B cell (primary cell): ENCODE measurements at places on chromosomes 6 and 20.

DNA sequence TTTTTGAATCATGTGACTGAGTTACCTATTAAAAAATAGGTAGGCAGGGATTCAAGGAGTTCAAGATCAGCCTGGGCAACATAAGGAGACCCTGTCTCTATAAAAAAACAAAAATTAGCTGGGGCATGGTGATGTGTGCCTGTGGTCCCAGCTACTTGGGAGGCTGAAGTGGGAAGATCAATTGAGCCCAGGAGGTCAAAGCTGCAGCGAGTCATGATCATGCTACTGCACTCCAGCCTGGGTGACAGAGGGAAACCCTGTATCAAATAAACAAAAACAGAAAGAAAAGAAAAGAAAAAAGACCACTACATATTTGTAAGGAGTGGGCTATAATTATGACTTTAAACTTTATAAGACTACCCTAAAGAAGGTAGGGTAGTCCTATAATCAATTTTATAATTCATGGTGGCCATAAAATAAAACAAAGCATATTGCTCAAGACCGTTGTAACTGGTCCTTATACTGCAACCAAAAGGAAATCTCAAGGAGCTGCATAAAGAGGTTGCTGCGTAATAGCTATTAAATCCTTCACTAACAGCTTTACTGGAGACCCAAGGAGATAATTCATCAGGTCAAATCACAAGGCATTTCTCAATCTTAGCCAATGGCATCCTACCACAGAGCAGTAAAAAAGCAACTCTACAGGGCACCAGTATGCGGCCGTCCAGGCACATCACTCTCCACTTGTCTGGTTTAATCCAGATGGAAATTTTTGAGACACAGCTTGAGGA lies 13.5 kb downstream of the PIGU start:
- DNase-seq: no peak

DNA sequence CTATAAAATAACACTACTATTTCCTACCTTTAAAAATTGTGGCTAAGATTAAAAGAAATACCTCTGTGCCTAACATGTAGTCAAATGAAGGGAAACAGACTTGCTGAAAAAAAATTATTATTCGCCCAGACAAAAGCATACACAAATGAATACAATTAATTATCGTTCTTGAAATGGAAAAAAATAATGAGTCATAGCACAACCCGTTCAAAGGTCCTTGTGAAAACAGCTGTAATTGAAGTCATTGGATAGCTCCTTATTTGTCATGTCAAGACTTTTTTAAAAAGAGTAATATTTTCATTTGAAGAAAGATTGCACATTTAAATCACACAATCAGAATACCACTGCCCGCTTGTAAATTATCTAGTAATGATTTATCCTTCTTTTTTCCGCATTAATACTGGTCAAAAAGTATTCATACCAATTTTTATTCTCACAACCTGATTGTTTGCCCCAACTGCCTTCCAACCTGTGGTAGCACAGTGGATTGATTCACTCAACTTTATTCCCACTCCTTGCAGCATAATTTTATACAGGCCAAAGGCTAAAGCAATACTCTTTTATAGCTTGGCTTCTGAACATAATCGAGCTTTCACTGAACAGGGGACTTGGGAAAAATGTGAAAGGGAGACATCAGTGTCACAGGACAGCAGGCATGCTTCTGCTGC lies 655.2 kb upstream of the MAP3K7 start:
- no peak for DNase-seq

- DNase-seq: no peak
Measured at GRCh38 chr20:40768105-40768504, 79.1 kb upstream of the MAFB start.

- no peak for DNase-seq
Measured at GRCh38 chr20:53369871-53370270, 223.8 kb downstream of the ZNF217 start.

GRCh38 chr20:63253438-63254231 lies 628 bp downstream of the NKAIN4 start:
- DNase-seq: peak; percentile 20
